ENCODE measurements at places on chromosomes 12 and 14. TPM values are rescaled to one million over a fixed set of nuclear protein-coding genes. Genes with fewer than 3 reads are reported as not detected.
A peak's percentile ranks its signal among the peaks of the same experiment; 100 is the strongest.

Gene AHNAK2
- 15.9 TPM for polyA plus RNA-seq

DNA sequence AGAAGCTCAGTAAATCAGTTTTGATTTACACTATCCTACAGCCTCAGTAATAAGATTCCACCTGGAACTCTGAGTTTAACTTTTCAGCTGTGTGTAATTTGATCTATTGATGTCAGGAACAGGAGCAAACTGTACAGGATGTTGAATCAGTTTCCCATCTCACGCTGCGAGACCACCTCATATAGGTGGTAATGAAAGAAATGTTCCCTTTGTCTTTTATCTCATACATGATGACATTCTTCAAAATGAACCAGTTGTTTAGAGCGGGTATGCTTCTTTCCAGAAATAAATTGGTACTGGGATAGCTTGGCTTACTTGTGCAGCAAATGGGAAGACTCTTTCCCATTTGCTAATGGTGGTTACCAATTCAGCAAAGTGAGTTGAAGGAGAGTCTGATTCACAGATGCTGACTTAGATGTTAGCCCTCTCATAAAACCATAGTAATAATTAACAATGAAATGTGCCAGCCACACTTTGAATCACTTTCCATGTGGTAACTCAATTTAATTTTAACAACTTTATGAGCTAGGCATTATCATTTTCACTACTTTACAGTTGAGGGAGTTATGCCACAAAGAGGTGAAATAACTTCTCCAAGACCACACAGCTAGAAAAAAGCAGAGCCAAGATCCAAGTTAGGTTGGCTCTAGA lies 251.5 kb downstream of the PAWR start:
- no peak for DNase-seq

Gene RASSF9
- 4.9 TPM for polyA plus RNA-seq

Gene CYP27B1
- 0.63 TPM for polyA plus RNA-seq

Gene IFNG-AS1
- polyA plus RNA-seq = 0.45 TPM

Gene ETFBKMT
- polyA plus RNA-seq = 3.1 TPM

- no peak for DNase-seq
These were observed 55.6 kb upstream of the CISTR start for GRCh38 chr12:53807322-53807860.

DNA sequence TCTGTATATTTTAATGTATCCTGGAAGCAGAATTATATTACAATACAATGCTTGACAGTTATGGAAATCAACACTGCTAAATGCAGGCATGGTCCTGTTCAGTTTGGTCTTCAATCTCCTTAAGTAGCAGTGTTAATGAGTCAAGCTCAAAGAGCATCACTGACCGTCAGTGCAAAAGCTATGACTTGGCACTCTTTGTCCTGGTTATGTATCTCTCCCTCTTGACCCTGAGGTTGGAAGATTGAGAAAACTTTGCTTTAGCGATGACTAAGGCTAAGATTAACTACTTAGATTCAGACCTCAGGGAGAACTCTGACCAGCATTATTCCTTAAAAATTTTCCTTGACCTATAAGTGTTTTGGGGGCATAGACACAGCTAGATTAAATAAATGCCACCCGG lies 10.9 kb downstream of the CLEC7A start:
- DNase-seq = no peak

DNA sequence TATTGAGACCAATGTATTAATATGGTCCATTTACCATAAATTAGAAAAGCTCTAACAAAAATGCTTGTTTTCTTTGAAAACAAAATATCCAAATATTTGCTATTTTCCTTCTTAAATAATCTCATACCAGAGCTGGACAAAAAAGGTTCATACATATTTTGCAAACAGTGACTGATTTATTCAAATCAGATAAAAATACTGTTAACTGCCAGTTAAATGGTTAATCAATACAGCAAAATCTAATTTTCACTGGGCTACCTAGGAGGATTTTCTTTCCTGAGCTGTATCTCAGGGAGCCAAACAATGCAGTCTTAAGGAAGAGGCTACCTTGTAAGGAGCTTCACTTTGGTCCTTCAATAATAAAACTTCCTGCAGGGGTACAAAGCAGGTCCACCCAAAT lies 2.0 kb downstream of the FERMT2 start:
- no peak for DNase-seq

DNA sequence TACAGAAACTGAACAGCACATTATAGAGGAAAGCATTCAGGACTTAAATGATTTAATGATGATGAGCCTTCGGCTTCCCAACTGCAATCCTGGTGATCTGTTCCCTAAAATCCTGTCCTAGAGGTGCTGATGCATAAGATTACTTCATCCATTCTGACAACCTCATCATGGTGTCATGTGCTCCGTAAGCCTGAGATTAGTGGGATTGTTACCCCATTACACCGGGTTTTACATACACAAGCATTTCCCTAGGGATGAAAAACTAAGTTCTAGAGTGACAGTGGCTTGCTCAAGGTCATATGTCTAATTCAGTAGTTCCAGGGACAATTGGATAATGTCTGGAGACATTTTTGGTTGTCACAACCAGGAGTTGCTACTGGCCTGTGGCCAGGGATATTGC lies 2.5 kb upstream of the RNASE13 start:
- DNase-seq = no peak

DNA sequence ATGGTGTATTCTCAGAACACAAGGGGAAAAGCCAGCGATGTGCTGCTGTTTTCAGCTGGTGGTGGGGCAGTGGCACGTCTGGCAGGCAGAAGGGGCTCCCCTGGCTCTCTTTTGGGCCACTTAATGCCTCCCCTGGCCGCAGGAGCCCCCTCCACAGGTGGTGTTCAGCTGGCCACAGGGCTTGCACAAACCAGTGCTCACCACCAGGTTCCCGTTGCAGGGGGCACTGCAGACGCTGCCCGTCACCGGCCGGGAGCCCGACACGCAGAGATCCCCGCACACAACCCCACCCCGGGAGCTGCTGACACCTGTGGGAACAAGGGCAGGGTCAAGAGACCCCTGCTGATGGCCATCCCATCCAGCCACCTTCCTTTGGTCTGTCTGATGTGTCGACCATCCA lies 6.7 kb downstream of the KRT83 start:
- DNase-seq = no peak

GRCh38 chr12:9779209-9779608 lies 18.5 kb upstream of the CD69 start:
- no peak for DNase-seq

DNA sequence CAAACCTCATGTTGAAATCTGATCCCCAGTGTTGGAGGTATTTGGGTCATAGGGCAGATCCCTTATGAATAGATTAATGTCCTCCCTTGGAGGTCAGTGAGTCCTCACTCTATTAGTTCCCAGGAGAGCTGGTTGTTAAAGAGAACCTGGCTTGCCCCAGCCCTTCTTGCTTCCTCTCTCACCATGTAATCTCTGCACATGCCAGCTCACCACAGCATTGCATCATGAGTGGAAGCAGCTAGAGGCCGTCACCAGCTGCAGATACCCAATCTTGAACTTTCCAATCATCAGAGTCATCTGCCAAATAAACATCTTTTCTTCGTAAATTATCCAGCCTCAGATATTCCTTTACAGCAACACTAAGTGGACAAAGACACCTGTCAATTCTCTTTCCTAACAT lies 161.8 kb upstream of the IGF1 start:
- DNase-seq = no peak

GRCh38 chr14:93537951-93538350 lies 107.2 kb downstream of the UNC79 start:
- DNase-seq = no peak

- DNase-seq = peak; percentile 80
These were observed 53.0 kb downstream of the SSH1 start for GRCh38 chr12:108804271-108804953.

- no peak for DNase-seq
These were observed 192.9 kb upstream of the NUDT4 start for GRCh38 chr12:93184672-93185368.

- no peak for DNase-seq
These were observed 68.1 kb downstream of the ETNK1 start for GRCh38 chr12:22692964-22693555.

GRCh38 chr14:63392236-63392635 lies 73.5 kb upstream of the GPHB5 start:
- DNase-seq = no peak

Gene TAPBPL
- polyA plus RNA-seq = 8.8 TPM

All from muscle of back (tissue), 13 donors.